ENCODE measurements at places on chromosomes 2 and 18. TPM values are rescaled to one million over a fixed set of nuclear protein-coding genes. Genes with fewer than 3 reads are reported as not detected.

CCDC102B gene
- 0.34 TPM for polyA plus RNA-seq

IL37 gene
- not detected for polyA plus RNA-seq

DNA sequence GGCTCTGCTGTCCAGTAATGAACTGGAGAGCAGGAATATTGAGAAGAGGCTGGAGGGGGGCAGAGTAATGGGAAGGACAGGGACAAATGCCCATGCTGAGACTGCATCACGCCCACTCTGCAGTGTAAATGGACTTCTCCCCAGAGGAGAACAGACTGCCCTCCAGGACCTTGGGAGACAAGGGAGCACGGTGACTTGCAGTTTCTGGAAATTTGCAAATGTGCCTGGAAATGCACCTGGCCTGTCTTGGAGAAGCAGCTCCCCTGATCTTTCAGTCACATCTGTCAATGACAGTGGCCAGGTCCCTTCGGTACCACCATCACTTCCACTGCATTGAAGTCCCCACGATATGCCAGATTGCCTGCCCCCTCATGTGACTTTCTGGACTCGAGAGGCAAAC lies 178.7 kb upstream of the SH3BP4 start:
- no peak overlapping the region for H3K4me3 ChIP-seq
- H3K4me1 ChIP-seq = no peaks in the 10 kb centered on the region
- no peaks in the 10 kb centered on the region for H3K27me3 ChIP-seq

GKN1 gene
- polyA plus RNA-seq = not detected

DNA sequence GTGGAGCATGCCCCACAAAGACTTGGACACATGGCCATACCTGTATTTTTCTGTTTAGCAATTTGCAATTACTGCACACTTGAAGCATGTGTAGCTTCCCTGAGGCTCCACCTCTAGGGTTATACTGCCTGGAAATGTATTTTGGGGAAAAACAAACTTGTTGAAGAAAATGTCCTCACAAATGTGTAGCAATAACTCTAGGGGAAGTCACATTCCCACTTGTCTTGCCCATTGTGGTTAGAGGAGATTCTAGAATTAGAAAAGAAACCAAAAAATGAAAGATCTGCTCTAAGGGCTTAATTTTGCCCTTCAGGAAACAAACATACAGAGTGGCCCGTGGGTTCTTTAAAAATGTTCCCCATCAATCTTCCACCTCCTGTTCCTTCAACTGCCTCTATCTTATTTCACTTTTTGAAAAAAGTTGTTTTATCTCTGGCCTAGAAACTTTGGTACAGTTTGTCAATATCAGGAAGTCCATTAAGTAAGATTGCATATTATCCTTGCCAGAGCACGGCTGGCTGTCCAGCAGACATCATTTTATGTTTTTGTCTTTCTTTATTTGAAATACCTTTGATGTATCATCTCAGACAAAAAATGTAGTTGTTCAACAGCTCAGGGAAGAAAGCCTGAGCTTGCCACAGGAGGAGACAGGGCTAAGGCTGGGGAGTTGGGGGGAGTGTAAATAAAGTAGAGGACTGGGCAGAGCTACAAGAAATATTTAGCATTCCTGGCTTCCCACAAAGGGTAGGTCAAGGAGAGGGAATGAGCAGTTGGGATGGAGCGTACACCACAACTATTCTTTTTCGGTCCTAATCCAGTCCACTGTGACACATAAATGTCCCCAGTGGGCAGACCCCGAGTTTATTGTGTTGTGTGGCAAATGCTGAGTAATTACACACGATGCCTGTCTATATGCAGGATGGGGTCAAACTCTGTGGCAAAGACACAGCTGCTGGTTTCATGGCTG lies 96.8 kb upstream of the CDC42EP3 start:
- H3K4me1 ChIP-seq = peaks cover 83% of the 10 kb centered on the region
- H3K27me3 ChIP-seq = no peaks in the 10 kb centered on the region
- peak overlapping the region; percentile 56 for H3K4me3 ChIP-seq
- H3K36me3 ChIP-seq = no peaks in the 10 kb centered on the region

DNA sequence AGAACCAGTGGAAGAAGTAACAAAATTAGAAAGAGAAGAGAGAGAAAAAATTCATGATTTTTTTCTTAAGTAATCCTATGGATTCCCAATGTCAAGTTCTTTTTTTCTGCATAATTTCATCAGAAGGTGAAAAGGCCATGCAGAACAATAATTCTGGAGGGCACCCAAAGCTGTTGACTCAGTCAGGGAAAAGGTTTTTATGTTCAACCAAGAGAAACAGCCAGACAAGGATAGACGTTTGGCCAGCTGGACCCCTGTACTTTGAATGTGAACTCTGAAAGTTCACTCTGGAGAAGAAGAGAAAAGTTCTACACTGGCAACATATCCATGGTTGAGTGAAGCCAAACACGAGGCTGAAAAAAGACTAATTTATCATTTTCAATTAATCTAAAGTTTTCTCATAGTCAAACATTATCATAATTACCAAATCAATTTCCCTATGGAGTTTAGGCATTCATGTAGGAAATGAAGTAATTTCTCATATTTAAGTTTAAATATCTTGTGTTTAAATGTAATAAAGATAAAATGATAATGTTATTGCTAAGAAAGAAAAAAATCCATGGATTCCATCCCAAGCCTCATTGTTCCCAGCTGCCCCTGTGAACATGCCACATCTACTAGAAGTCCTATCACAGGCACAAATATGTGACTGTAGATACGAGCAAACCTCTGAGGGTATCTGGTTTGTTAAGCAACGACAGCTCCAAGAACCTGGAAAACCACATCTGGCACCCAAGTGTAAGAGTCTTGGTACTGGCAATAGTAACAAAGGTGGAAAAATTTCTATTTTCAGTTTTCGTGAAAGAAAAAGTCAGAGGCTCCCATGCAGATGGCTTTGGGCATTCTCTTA lies 742.7 kb upstream of the ACVR2A start:
- no peak overlapping the region for H3K27ac ChIP-seq
- no peak for DNase-seq
- H3K36me3 ChIP-seq = no peaks in the 10 kb centered on the region
- H3K27me3 ChIP-seq = no peaks in the 10 kb centered on the region

DNA sequence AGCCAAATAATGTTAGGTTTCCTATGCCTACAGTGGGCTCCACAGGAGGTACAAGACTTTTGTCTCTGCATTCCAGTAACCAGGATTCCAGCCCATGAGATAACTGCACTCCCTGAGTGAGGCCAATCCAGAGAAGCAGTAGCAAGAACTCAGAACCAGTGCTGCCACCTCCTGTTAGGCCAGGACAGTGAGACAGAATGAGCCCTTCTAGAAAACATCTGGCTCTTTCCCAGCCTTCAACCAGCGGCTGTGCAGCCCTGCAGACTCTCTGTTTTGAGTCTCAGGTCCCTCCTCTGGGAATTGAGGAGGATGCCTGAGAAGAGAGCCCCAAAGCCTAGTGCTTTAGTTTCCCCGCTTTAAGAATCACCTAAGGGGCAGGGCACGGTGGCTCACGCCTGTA lies 44.2 kb downstream of the ARID5A start:
- no peak for DNase-seq
- H3K36me3 ChIP-seq = peaks cover 8% of the 10 kb centered on the region
- no peak overlapping the region for H3K27ac ChIP-seq
- H3K4me3 ChIP-seq = no peak overlapping the region

DNA sequence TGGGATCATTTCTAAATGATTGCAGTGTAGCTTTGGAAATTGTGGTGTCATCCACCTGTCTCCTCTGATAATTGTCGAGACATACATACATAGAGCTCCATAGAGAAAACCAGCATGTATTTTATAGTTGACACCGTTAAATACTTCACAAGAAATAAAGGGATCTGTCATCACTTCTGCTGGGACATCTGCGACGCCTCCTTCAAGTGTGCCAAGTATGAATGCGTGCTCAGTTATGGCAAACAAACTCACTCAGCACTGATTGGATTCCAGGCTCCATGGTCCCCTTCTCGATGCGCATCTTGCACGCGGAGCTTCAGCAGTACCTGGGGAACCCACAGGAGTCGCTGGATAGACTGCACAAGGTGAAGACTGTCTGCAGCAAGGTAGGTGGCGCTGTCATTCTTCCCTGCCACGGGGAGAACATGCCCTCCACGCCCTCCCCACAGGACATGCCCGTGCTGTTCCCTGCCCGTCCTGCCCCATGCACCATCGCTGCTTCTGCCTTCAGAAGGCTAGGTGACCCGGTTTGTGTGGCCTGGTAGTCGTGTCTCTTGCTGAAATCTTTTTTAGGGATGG lies 64.1 kb downstream of the TRAPPC12 start:
- peaks cover 70% of the 10 kb centered on the region for H3K36me3 ChIP-seq
- H3K4me1 ChIP-seq = no peaks in the 10 kb centered on the region
- DNase-seq = no peak
- no peaks in the 10 kb centered on the region for H3K27me3 ChIP-seq

CCDC85A gene
- polyA plus RNA-seq = not detected

ATP5MC3 gene
- polyA plus RNA-seq = 533 TPM

UGT1A8 gene
- polyA plus RNA-seq = not detected

RESP18 gene
- not detected for polyA plus RNA-seq

- no peak for DNase-seq
- H3K27me3 ChIP-seq = no peaks in the 10 kb centered on the region
- H3K36me3 ChIP-seq = no peaks in the 10 kb centered on the region
- H3K4me3 ChIP-seq = no peak overlapping the region
- no peaks in the 10 kb centered on the region for H3K4me1 ChIP-seq
Measured at GRCh38 chr2:58644451-58644850, 403.3 kb upstream of the FANCL start.

IL1R2 gene
- 6.2 TPM for polyA plus RNA-seq
